NCI-H1417 (cell line): ENCODE measurements at places on chromosomes 11 and 22.

DNA sequence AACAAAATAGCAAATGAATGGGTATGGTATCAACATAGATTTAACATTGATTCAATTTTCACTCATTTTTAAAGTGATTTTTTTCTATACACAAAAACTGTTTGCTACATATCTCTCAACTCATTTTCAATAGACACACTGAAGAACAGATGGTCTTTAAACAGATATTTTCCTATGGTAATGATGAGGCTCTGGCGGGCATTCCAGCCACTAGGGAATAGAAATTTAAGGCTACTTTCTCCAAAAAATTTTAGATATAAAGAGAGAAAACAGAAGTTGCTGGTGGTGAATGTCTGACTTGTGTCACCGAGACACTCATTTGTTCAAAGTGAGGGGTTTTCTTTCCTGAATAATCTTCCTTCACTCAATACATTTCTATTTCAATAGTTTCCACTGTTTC is 693.0 kb downstream of the ETS1 start:
- DNase-seq = no peak

- peak; percentile 58 for DNase-seq
Observed at GRCh38 chr22:37198258-37199102, 10.4 kb upstream of the C1QTNF6 start.

- peak; percentile 55 for DNase-seq
Observed at GRCh38 chr11:7019500-7020182, 505 bp downstream of the ZNF214 start.

DNA sequence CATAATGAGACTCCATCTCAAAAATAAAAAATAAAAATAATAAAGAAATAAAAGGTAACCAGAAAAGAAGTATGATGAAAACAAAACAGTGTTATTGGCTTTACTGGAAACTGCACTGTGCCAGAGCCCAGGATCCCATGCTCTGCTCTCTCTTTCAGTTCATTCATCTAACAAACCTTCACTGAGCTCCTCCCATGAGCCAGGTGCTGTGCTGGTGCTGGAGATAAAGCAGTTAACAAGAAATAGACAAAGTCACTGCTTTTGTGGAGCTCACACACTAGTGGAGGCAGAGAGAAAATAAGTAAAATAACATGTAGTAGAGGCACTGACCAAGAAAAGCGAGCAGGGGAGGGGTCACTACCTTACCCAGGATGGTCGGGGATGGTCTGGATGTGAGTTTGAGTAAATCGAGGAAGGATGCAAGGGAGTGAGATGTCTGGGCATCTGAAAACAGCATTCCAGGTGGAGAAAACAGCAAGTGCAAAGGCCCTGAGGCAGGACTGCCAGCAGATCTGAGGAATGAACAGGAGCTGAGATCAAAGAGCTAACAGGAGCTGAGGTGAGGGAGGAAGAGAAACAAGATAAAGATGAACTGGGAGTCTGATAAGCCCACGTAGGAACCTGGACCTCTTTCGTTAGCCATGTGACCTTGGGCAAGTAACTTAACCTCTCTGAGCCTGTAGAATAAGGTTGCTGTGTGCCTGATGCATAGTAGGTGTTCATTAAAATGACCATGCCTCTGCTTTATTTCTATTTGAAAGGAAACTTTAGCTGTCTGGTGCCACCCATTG is 31.3 kb upstream of the CD82 start:
- no peak for DNase-seq

- DNase-seq = no peak
Observed at GRCh38 chr11:67090717-67091116, 28.3 kb upstream of the KDM2A start.

DNA sequence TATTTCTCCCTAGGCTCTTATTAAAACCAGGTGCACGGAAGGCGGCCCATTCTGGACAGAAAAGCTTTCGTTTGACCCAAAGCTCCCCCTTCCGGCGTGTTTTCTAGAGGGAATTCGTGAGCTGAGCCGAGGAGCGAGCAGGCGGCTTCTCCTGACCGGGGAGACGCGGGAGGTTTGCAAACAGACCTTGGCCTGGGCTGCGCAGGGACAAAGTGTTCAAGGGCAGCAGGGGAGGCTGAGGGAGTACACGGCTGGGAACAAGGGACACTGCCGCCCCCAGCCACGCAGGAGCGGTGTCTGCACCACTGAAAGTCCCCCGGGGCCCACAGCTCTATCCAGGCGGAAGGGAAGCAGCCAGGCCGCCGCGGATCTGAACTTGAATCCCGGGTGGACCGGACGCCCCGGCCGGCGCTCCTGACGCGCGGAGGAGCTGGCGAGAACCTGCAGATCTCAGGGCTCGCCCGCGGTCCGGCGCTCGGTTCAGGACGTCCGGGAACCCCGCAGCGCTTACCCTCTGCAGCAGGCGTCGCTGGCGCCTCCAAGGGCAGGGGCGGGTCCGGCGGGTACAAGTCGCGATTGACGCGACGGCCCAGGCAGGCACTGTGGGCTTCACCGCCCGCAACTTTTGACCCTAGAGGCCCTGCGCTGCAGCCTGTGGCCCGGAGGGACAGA is 101.9 kb downstream of the WT1 start:
- peak; percentile 66 for DNase-seq

DNA sequence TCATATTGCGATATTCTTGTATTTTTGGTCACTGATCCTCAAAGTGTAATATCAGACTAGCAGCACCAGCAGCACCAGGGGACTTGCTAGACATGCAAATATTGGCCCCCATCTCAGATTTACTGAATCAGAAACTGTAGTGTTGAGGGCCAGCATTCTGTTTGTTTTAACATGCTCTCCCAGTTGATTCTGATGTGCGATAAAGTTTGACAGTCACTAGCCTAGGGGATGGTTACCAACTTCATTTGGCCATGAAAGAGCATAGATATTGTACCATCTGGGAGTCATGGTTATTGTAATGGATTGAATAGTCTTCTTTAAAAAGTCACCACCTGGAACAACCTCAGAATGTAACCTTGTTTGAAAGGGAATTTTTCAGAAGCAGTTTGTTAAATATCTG is 1090.4 kb upstream of the RAG2 start:
- DNase-seq = no peak

DNA sequence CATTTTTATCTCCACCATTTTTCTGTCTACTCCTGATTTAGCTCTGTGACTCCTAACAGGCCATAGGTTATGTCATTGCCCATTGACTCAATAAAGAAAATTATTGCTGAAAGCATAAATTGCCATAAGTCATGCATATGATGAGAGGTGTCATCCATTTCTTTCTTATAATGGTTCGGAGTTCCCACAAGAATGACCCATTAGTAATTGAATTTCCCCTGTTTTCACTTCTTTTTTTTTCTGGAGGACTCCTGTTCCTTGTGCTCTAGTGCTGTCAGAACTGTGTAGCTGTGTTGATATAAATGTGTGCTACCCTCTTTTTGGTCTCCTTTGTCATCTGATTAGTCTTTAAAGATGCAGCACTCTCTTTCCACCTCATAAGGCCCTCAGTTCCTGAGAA is 22.9 kb upstream of the CARD18 start:
- DNase-seq = no peak
